ENCODE measurements at places on chromosomes 3 and 15.

GRCh38 chr3:28824316-28824715 lies 456.6 kb upstream of the RBMS3 start:
- DNase-seq = no peak

- DNase-seq = no peak
These were observed 101.3 kb downstream of the CDIN1 start for GRCh38 chr15:36680751-36681150.

DNA sequence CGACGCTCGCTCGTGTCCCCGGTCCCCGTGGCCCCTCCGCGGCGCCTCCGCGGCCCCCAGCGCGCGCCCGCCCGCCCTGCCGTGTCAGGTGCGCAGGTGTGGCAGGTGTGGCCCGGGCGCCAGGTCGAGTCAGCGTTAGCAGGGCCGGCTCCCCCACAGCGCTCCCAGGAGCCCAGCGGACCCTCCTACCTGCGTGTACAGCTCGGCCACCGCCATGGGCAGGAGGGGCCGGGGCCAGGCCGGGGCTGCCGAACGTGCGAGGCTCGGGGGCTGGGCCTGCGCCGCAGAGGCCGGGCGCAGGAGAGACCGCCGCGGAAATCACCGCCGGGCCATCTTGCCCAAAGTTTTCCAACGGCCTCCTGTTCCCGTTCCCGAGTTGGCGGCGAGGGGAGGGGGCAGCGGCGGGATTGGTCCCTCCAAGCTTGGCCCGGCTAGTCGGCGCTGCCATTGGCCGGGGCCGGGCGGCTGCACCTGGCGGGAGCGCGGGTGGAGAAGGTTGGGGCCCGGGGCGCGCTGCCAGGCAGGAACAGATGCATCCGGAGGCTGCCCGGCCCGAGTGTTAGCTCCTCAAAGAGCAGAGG lies at the start of gene MYO5C:
Gene MYO5C (minus strand): TSS at position 384 of the 581 bp plus-strand sequence. CDS start 168 bp downstream, at position 216.
- peak; percentile 97 for DNase-seq

- DNase-seq = no peak
These were observed 11.2 kb downstream of the DLL4 start for GRCh38 chr15:40940296-40940801.

- DNase-seq = no peak
These were observed 156.0 kb downstream of the AGBL1 start for GRCh38 chr15:86235667-86236066.

- DNase-seq = no peak
These were observed 55.3 kb upstream of the NUDT16 start for GRCh38 chr3:131326307-131326706.

- DNase-seq = peak; percentile 68
These were observed 24.4 kb upstream of the FRMD4B start for GRCh38 chr3:69410301-69410700.

DNA sequence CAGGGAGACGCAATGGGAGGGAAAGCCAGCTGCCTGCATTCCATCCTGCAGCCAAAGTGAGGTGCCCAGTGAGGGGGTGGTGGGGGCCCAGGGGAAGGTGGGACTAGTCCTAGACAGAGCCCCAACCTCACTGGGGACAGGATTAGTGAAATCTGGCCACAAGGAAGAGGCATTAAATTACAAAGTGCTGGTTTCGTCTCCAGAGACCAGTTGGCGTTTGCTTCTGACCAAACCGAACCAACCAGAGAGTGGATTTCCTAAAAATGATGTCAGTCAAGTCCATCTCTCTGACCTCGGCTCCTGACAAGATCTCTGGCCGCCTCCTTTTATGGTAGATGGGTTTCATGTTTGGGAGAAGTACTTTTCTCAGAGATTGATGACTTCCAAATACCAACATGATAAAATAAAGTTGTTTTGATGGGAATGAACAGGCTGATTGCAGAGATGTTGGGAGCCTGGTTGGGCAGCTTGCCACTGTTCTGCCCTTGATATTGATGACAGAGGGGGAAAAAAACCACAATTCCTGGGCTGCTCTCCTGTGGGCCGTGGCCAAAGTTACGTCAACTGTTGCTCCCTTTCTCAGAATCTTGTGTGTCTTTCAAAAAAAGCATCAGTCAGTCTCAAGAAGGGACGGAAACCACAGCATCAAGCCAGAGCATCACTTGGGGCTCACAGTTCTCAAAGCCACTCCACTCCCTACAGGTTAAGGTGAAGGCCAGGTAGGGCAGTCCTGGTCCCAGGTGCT lies 24.6 kb downstream of the ITGA11 start:
- no peak for DNase-seq

DNA sequence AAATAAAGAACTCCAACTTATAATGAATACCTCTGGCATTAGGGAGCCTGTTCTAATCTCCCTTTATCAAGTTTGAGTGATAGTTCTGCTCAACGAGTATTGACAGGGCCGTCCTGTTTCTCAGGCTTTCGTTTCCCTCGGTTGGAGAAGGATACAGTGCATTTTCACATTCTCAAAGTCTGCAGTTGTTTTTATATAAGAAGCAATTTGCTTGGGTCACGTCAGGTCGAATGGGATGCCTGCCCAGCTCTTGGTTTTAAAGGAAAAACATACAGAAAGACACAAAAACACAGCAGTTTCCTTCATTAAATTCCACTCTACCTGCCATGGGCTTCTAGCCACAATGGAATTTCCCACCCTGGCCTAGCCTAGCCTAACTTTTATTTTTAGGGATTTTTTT lies 366.3 kb downstream of the TIGIT start:
- no peak for DNase-seq

GRCh38 chr3:38247366-38248035 lies 18.1 kb upstream of the SLC22A13 start:
- DNase-seq = peak; percentile 52

DNA sequence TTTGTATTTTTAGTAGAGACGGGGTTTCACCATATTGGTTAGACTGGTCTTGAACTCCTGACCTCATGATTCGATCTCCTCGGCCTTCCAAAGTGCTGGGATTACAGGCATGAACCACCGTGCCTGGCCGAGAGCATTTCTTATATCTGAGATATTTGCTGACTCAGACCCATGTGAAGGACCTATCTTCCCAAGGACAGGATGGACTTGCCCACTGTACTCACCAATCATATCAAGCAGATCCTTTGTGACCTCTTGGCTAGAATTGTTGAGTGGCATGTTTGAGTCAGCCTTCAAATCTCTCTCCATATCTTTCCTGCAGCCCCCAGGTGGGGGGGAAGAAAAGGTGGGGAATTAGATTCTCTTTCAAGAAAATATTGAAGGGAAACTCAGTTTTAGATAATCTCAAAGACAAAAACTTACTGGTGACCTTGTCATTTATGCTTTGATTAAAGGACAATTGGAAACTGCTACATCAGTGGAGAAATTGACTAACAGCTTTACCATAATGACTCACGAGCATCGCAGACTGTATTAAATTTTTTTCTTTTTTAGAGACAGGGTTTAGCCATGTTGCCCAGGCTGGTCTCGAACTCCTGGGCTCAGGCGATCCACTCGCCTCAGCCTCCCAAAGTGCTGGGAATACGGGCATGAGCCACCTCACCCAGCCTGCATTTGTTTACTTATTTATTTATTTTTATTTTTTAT lies 3.1 kb downstream of the C3orf62 start:
- DNase-seq = no peak

DNA sequence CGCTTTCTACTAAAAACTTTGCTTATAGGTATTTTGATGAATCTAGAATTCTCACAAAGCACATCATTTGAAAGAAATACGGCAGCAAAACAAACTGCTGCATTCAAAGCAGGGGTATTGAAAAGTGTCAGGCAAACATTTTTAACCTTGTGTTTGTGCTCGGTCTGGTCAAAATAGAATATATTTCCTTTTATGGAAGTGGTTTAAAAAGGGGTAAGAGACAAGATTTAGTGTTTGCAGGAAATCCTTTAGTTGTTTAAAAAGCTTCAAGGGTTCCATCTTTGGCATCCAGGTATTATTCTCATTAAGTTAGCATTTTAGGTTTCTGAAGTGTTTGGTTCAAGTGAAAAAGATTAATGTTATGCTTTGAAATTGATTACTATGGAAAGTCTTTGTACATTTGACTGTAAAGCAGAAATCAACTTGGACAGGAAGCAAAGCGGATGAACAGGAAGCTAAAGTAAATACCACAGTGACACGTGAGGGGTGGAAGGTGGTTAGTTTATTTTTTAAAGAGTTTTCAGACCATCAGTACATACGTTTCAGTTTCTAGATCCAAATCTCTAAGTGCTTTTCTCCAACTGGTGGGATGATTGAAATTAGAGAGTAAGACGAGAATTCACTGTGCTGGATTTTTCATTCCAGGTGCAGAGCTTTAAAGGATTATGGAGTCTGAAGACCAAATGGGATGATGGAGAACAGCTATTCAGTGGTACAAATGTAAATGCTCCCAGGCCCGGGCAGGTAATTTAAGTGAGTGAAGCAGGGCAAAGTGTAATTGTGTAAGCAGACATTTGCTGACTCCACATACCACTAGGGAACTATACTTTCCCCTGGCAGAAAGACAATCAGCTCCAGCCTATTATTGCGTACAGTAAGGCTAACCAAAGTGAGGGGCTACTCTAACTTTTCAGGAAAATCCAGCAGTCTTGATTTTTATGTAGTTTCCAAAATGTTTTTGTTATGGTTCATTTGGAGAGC lies 341.8 kb upstream of the TBL1XR1 start:
- DNase-seq = no peak

DNA sequence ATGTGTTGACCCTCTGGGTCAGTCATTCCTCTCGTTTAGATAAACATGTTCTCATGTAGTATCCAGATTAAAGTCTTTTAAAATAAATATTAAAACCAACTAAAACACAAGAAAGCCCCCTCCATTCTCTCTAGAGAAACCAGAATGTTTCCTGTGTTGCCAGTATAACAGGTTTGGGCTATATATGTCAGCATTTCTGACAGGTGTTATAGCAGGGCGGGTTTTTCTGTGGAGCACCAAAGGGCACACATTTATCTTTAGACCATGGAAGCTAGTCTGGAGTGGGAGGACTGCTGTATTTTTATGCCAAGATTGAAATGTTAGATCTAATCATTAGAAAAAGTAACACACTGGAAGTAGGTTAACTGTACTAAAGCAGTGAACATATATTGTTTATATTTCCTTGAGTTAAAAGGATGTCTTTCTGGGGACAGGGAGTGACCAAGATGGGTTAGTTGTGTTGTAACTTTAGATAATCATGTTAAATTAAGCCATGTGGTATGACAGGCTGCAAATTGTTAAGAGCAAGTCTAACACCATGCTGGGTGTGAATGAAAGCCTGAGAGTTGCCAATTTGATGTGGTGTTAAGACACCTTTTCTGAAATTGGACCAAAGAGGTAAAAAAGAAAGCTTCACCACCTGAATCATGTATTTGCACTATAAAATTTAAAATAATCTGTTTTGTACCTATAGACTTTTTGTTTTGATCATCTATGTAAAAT lies 15.6 kb downstream of the KCTD6 start:
- no peak for DNase-seq

- DNase-seq = no peak
These were observed 10.4 kb upstream of the CX3CR1 start for GRCh38 chr3:39290255-39290654.

- DNase-seq = no peak
These were observed 206.8 kb upstream of the TPRG1 start for GRCh38 chr3:188964957-188965356.

GRCh38 chr3:56921573-56922453 lies 120.1 kb upstream of the ARHGEF3 start:
- no peak for DNase-seq

DNA sequence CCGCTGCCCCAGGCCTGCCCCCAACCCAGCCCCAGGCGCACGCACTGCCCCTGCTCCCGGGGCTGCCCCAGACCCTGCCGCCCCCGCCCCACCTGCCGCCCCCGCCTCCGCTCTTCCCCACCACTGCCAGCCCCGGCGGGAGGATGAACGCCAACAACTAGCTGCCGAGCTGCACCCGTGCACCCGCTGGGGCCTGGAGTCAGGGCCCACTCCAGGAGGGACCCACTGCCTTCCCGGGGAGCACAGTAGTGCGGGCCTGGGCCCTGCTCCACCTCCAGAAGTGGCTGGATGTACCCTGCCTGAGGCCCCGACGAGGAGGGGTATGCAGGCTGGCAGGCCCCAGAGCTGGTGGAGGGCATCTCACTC lies 10.9 kb downstream of the ZBTB47 start:
- DNase-seq = peak; percentile 25

GRCh38 chr15:47715856-47716445 lies 1.4 kb upstream of the SEMA6D start:
- no peak for DNase-seq

- DNase-seq = no peak
These were observed 3.1 kb upstream of the AP2M1 start for GRCh38 chr3:184171562-184171961.

DNA sequence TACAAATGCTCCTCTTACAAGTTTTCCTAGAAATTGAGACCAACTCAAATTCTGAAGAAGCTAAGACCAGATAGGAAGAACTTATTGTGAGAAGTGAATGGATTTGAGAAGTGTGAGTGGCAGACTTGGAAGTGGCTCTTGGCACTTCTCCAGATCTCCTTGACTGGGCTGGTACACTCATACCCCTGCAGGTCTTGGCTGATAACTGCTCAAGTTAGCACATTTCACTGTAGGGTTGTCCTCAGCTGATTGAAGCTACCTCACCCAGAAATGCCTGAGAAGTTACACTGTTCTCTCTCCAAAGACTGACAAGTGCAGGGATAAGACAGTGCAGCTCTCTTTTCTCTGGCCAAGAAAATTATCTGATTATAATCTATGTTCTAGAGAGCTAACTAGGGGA lies 16.5 kb upstream of the CLDN1 start:
- no peak for DNase-seq

- DNase-seq = no peak
These were observed 514.5 kb upstream of the DPPA4 start for GRCh38 chr3:109851854-109852253.
